ENCODE measurements at places on chromosomes 6 and 20.

DNA sequence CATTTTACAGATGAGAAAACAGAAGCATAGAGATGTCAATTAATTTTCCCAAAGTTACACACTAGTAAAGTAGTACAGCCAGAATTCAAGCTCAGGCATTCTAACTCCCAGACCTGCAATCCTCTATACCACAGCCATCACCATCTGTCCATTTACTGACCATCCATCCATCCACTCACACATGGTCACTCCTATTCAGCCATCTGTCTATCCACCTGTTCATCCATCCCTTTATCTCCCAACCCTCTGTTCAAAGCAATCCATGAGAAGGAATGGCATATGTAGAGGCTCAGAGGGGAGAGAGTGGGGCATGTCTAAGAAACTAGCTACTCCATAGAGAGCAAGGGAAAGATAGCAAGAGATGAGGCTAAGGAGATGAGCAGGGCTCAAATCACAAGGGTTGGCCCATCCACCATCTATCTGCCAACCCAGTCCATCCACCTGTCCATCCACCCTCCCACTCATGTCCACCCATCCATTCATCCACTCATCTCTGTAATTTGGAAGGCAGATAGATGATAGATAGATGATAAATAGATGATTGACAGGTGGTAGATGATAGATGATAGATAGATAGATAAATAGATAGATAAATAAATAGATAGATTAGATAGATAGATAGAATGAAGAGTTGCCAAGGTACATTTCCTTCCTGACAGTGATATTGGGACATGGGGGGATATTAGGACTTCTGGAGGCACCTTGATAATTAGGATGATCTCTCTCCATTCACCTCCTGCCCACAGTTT is 12.2 kb upstream of the C6orf132 start:
- DNase-seq: no peak

GRCh38 chr20:22684763-22685443 is 100.5 kb upstream of the FOXA2 start:
- no peak for DNase-seq

GRCh38 chr20:50876816-50877215 is 54.4 kb downstream of the ADNP start:
- DNase-seq: no peak

GRCh38 chr6:154404791-154405400 is 48.3 kb upstream of the IPCEF1 start:
- no peak for DNase-seq

- DNase-seq: no peak
Observed at GRCh38 chr6:3305216-3305565, 46.4 kb downstream of the PSMG4 start.

DNA sequence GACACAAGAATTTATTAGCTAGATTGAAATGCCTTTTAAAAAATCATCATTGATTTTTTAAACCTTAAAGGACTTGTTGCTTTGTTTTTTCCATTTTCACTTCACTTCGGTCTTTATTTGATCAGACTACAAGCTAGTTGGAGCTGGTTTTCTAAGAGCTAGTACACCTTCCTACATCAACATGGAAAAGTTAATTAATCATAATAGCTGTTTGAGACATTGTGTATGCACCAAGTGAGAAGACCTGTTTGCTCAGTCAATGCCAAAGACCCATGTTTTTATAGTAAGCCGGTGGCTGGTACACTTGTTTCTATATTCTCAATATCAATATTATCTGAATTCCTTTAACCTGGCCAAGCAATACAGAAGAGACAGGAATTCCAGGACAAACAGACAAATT is 310.2 kb upstream of the SGK1 start:
- DNase-seq: no peak

GRCh38 chr6:135797361-135797760 is 54.1 kb upstream of the PDE7B start:
- no peak for DNase-seq

GRCh38 chr6:135411339-135411738 is 86.2 kb downstream of the AHI1 start:
- DNase-seq: no peak

DNA sequence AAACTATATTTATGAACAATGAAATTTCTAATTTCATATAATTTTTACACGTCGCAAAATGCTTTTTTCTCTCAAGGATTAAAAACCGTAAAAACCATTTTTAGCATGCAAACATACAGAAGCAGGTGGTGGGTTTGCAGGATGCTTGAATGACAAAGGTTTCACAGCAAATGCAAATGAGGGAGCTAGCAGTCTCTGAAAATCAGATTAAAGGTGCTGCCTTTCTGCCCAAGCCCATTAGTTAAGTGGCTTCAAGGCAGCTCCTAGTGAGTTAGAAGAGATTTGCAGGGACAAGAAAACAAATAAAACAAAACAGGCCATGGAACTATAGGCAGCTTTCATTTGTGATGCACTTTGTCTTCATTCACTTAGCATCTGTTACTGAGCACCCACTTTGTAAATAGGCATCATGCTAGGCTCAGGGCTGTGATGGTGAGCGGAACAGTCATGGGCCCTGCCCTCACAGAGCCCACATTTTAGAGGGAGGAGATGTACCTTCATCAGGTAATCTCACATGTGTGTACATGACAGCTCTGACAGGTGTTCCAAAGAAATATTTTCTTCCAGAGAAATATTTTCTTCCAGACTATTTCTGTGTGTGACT is 29.5 kb downstream of the NAPB start:
- no peak for DNase-seq

DNA sequence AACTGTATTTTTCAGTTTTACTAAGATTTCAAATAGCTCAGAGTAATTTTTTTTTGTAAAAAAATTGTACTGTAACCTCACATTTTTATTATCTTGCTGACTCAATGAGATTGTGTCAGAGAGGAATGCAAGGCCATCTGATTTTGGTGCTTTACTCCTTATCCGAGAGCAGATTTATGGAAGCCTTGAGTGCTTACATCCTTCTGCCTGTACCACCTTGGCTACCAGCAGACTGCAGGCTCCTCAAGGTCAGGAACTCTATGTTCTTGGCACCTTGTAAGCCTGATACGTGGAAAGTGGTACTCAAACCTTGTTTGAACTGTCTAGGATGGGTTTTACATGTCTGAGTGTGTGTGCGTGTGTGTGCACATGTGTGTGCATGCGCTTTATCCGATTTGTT is 80.1 kb upstream of the MLIP start:
- DNase-seq: no peak

DNA sequence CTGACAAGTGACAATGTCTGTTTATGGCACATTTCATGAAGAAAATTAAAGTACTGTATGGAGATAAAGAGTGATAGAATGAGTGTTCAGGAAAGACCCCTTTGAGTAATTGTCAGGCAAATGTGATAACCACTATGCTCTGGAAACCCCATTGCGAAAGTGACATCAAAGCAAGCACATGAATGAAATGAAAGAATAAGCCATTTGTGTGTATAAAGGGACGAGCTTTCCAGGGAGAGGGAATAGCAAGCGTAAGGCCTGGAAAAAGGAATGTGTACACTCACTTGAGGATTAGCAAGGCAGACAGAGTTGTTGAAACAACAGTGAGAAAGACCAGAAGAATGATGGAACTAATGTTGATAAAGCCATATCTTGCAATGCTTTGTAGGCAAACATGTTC is 490.0 kb downstream of the GRIK2 start:
- no peak for DNase-seq

GRCh38 chr6:7114744-7115458 is 7.1 kb downstream of the RREB1 start:
- DNase-seq: no peak

DNA sequence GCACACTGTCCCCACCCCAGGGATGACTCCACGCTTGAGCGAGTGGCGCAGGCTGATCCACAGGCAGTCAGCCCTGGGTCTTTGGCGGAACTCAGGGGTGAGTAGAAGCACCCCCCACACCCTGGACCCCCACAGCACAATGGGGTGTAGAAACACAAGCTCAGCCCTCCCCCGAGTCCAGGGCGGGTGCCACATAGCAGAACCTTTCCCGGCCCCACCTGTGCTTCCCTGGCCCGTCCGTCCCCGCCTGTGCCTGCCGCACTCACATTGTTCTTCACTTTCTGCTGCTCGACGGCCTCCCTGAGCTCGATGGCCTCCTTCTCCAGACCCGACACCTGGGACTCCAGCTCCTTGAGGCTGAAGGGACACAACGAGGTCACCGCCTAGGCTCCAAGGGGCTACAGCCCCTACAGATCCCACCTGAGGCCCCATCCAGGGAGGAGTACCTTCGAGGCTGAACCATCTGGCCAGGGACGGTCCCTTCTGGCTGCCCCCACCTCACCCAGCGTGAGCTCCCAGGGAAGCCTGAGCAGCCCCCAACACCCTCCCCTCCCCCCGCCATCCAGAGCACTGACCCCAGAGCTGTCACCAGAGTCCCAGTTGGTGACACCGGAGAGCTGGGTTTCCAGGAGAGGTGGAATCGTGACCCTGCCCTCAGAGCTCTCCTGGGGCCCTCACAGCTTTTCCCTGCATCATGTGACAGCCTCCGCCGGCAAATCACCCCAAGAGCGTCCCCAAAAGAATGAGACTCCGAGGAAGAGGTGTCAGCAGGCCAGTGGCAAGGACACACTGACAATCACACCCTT is 55.6 kb downstream of the DSTN start:
- no peak for DNase-seq

DNA sequence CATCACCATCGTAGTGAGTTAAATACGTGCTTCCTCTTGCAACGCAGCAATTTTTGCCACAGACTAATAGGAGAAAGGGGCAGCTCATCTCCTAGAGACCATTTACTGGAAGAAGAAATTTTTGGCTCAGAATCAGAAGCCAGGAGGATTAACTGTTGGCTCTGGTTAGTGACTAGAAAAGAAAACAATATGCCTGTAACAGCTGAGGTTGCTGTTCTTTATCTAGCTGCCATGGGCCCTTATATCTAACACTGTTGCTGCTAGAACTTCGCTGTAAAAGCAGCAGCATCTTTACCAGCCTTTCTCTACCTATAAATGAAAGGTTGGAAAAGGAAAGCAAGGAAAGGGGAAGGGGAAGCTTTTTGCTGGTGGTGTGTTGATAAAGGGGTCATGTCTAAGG is 65.9 kb downstream of the FAM135A start:
- no peak for DNase-seq

DNA sequence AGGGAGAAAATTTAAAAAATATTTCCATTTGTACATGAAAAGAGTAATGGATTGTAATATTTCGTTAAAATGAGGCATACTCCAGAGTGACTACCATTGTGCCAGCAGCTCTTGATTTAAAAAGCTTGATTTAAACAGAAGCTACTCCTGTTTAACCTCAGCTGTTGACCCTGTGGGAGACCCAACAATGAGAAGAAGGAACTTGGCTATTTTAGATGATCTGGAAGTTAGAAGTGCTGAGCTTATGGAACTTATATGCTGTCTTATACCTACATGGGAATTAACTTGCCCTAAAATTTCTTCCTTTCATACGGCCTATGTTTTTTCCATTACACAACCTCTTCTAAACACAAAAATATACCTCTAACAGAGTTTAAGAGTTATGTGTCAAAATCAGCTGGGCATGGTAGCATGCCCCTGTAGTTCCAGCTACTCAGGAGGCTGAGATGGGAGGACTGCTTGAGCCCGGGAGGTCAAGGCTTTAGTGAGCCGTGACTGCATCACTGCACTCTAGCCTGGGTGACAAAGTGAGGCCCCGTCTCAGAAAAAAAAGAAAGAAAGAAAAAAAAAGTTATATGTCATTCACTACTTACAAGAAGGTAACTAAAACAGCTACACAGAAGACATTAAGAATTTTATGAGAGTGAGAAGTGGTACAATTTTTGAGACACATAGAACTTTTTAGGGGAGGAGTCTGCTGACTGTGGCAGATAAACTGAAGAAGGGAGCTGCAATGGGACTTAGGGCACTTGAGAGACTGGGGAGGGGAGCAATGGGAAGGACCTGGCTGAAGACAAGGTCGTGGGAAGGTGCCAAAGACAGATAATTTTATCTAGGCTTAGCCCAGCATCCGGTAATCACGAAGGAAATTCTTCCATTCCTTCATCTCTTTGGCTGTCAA is 139.9 kb downstream of the MYB start:
- DNase-seq: no peak

GRCh38 chr20:61558726-61559125 is 306.7 kb downstream of the CDH4 start:
- DNase-seq: no peak

GRCh38 chr6:119170103-119170446 is 91.6 kb upstream of the FAM184A start:
- no peak for DNase-seq

GRCh38 chr6:28008053-28008452 is 51.0 kb downstream of the OR2B6 start:
- no peak for DNase-seq

- DNase-seq: no peak
Observed at GRCh38 chr6:33080127-33081089, 4.6 kb downstream of the HLA-DPB1 start.

DNA sequence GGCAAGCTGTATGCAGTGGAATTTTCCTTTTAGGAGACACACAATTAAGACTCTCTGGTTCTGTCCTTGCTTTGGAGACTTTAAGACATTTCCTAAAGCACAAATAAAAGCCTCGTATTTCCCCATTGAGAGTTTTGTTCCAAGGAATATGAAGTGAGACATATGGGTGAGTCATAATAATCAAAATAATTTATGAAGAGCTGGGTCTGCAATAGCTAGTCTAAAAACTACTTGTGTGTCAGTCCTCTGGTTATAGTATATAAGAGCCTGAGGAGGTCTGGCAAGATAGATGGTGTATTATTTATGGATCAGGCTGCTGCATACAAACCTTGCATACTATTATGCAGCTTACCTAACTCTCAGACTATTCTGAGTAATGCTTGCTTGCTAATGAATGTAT is 142.6 kb downstream of the ADGRG6 start:
- no peak for DNase-seq

DNA sequence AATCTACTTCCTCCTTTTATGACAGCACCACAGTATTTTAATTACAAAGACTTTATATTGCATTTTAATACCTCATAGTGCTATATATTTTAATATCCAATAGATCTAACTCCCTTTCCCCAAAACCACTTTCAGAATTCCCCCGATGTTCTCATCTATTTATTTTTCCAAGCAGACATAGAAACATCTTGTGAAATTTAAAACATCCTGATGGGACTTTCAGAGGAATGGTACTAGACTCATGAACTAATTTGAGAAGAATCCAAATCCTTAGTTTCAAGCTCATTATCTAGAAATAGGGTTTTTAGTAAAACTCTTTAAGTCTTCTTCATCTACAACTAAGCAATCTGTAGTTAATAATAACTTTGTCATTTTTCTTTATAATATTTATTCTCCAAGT is 97.0 kb downstream of the TRERF1 start:
- DNase-seq: no peak

GRCh38 chr6:160863782-160864181 is 127.8 kb upstream of the MAP3K4 start:
- no peak for DNase-seq

DNA sequence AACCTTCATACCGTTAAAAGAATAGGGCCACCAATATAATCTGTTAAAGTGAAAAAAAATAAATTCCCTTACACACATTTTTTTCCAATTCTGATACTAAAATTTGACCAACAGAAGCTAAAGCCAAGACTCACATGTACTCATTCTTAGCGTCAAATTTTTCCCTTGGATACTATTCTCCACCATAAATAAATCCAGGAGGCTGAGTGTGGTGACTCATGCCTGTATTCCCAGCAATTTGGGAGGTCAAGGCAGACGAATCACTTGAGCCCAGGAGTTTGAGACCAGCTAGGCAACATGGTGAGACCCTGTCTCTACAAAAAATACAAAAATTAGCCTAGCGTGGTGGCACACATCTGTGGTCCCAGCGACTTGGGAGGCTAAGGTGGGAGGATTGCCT is 43.9 kb downstream of the SCML4 start:
- no peak for DNase-seq

Measured in central memory CD4-positive, alpha-beta T cell (primary cell).